ENCODE measurements at places on chromosomes 2 and 18.

DNA sequence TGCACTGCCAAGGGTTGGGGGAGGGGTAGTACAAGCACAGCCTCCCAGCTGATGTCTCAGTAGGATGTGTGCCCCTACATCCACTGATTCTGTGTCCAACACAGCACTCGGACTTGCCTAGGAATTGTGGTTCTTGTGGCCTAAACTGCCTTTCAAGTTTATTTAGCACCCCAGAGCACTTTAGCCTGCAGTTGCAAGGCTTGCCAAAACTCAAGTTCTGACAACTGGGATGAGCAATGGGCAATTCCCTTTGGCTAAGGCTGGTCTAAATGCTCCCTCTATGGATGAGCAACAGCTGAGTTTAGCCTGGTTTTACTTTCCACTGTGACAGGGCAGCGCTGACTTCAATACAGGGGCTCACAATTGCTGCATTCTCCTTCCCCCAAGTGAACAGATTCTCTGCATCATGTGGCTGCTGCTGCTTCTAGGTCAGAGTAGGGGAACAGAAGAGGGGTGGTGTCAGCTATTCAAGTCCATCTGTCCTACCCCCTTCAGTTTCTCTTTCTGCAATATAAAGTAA lies 471.5 kb downstream of the PIK3C3 start:
- no peak for DNase-seq

- no peak for DNase-seq
Observed at GRCh38 chr2:154934213-154934612, 235.7 kb downstream of the KCNJ3 start.

DNA sequence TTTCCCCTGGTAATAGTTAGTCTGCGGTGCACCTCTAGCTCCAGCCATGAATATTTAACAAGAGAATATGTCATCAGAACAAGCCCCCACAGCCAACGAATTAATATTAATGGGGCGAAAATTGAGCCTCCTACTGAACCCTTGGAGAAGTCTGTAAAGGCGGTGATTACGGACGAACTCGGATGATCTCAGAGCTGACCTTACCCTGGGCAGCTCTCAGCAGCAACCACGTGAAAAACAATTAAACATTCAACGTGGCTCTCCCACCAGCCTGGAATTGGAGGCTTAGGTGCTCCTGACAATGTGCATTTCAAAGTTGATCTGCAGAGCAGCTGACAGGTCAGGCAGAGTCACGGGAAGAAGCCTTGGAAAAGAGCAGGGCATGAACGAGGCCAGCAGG lies 407.6 kb upstream of the MYT1L start:
- no peak for DNase-seq

DNA sequence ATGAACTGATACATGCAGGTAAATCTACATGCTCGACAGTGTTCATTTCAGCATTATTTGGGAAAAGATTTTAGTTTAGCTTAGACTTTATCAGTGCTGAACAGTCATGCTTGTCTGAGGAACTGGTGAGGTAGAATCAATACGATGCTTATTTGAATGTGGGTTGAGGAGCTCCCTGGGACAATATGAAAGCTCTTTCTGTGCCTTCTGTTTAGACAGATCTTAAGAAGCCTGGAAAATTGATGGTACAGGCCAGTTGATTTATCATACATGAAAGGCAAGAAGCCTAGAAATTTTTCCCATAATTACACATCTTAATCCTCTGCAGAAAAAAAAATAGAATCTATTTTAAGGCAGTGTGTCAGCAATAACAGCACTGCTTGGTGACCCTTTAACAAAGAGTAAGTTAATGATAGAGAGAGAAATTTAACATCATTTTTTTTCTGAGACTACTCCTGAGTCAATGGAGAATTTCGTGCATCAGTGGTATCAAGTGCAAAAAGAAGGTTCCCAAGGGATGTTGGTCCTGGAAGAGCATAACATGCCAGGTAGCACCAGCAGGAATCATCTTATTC lies 252.2 kb upstream of the CDH20 start:
- no peak for DNase-seq

- DNase-seq, result no peak
Observed at GRCh38 chr2:17148407-17149145, 369.7 kb downstream of the RAD51AP2 start.

GRCh38 chr2:237445611-237446337 lies 31.8 kb upstream of the COL6A3 start:
- no peak for DNase-seq
